ENCODE measurements at places on chromosomes 4 and X.

DNA sequence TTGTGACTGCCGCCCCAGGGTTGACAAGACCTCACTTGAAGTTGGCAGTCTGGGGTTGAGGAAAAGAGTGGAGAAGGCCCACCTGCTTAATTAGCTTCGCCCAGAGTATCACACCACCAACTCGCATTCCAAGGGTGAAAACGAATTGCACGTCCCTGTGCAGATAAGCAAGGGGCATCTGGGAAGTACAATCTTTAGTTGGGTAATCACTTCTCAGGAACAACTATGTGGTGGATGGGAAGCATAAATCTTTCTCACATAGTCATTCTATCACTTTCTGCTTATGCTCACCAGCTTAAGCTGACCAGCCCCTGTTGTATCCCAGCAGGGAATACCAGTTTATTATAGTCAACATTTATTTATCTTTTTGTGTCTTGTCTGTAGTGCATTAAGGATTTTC lies 14.3 kb downstream of the SPCS3 start:
- no peak for DNase-seq

DNA sequence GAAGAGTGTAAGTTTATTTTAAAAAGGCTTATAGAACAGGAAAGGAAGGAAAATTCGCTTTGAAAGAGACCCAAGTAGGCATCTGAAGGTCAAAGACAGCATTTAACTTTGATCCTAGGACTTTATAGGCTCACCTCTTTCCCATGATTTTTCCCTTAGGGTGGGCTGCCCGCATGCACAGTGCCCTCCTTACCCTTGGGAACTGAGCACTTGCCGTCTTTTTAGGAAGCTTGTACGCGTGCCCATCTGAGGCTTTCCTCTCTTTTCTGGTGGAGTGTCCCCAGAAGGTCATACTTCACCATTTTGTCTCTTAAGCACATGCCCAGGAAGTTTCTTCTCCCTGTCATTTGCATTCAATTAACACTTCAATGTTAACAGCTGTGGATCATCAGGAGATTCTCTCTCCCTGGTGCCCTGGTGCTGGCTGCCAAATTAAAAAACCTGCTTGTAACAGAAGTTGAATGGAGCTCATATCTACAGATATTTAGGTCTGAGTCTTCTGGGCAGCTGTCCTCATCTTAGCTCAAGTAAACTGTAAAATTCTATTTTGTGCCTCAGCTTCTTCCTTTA lies 38.4 kb upstream of the IL9R start:
- no peak for DNase-seq

DNA sequence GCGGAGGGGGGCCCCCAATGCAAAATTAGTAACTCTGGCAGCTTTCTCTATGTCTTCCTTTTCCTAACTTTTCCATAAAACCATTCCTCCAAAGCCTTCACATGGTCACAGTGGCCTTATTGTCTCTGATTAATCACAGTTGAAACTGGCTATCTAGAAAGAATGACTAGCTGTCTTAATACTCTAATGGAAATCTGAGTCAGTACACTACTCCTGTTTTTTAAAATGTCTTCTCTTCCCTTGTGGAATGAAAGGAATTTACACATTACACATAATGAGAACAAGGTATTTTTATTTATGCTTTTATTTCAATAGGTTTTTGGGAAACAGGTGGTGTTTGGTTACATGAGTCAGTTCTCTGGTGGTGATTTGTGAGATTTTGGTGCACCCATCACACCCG lies 66.3 kb upstream of the PUDP start:
- no peak for DNase-seq

- no peak for DNase-seq
Observed at GRCh38 chr4:8225706-8226443, 26.8 kb downstream of the SH3TC1 start.

DNA sequence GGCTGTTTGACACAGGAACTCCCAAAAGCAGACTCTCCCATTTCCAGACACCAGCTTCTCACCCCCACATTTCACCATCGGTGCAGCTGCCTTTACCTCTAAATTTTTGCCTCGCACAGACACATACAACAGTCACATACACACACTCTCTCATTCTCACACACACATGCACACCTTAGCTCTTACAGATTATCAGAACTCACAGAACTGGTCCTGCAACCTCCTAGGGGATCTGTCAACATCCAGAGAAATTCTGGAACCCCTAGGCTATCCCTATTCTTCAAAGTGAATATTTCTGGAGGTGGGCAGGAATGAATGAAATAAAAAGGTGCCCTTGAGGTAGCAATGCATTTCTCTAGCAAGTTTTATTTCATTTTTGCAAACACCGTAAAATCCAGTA lies 4.1 kb downstream of the HS6ST2 start:
- no peak for DNase-seq

GRCh38 chrX:104697294-104697693 lies 131.3 kb downstream of the IL1RAPL2 start:
- DNase-seq = no peak

DNA sequence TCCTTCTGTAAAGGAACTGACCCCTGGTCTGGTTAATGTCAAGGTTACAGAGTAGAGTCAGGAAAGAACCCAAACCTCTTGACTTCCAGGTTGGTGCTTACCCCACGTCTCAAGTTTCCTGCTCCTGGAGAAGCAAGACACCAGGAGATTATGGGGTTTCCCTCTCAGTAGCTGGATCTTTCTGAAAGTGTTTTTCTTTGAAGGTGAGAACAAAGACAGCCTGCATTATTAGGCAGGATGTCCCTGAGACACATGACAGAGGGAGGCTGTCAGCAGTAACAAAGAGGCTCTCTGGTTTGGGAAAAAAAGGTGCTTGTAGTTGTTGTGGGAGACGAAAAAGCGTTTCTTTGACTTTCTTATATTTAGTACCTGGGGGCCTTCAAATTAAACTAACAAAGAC lies 44.7 kb upstream of the IGFBP7 start:
- no peak for DNase-seq

DNA sequence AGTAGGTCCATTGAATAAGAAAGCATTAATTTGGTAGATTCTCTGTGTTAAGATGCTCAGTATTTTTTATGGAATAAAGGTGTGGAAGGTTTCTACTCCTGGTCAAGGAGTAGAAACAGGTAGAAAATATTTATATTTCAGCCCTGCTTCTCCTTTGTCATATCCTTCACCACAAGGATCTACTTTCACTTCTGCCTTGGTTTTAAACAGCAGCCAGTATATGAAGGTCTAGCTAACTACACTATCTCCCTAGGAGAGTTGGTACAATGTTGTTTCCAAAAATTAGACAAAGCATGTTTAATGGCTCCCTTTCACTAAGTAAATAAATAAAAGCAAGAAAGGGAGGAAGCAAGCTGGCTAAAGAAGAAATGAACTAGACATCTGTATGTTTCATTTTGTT lies 44.6 kb upstream of the GYPA start:
- DNase-seq = no peak

- DNase-seq = no peak
Observed at GRCh38 chr4:77711469-77711868, 105.8 kb downstream of the CXCL13 start.

- DNase-seq = no peak
Observed at GRCh38 chr4:4641254-4641653, 99.4 kb upstream of the STX18 start.

- DNase-seq = no peak
Observed at GRCh38 chr4:112288455-112288854, 2.8 kb upstream of the TIFA start.

DNA sequence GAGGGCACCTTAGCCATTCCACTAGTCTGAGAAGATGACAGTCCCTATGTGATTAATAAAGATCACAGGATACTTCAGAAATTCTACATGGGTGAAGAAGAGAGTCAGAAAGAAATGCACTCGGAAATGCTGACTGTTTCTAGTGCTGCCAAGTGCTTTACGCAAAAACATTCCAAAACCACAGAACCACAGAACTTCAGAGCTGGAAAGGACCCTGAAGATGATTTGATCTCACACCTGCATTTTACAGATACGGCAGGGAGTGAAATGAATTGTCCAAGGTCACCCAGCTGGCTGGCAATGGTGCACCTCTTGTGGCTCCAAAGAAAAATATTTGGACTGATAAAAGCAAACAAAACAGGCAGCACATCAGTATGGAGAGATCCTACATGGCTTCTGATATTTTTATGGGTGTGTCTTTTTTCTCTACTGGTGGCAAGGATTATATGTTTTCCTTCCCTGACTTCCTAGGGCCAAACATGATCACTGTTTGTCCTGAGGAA lies 115.9 kb downstream of the MAML3 start:
- no peak for DNase-seq

- no peak for DNase-seq
Observed at GRCh38 chr4:39636531-39637184, 2.0 kb downstream of the SMIM14 start.

DNA sequence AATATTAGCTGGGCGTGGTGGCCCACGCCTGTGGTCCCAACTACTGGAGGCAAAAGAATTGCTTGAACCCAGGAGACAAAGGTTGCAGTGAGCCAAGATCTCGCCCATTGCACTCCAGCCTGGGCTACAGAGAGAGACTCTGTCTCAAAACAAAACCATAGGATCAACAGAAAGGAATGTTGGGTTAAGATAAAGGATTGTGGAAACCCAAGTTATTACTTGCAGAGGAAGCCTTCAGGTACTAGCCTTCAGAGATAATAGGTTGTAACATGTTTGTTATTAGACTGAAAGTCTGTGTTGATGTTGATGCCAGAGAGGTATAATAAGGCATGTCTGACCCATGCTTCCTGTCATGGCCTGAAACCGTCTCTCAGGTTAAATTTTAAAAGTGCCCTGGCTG lies 16.9 kb downstream of the SSX5 start:
- DNase-seq = no peak

DNA sequence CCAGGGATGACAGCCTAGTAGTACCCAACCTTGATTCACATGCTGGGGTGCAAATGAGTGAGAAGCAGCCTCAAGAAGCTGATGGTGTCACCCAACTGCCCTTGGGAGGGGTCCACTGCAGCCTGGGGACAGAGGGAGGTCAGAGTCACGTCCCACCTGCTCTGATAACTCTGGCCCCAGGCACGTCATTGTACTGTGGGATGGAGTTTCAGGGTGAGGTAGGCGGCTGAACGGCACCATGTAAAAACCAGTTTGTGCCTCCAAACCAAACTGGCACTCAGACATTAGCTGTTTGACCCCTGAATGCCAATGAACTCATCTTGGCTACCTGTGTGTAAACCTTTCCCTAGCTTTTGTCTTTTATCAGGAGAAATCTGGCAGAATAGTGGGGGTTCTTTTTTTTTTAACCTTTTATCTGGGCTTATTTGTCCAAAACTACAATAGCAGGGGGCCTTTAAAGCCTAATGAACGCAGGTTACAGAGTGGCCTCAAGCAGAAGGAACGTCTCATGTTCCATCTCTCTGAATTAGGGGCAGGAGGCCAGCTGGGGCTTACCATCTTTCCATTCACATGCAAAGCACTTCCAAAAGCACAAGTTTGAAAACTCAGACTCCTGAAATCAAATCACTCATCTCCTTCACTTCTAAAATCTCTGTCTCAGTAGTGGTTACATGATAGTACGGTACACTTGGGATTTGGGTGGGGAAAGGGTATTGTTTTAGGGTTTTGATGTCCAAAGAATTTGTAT lies 89.4 kb downstream of the IRF2 start:
- DNase-seq = no peak

DNA sequence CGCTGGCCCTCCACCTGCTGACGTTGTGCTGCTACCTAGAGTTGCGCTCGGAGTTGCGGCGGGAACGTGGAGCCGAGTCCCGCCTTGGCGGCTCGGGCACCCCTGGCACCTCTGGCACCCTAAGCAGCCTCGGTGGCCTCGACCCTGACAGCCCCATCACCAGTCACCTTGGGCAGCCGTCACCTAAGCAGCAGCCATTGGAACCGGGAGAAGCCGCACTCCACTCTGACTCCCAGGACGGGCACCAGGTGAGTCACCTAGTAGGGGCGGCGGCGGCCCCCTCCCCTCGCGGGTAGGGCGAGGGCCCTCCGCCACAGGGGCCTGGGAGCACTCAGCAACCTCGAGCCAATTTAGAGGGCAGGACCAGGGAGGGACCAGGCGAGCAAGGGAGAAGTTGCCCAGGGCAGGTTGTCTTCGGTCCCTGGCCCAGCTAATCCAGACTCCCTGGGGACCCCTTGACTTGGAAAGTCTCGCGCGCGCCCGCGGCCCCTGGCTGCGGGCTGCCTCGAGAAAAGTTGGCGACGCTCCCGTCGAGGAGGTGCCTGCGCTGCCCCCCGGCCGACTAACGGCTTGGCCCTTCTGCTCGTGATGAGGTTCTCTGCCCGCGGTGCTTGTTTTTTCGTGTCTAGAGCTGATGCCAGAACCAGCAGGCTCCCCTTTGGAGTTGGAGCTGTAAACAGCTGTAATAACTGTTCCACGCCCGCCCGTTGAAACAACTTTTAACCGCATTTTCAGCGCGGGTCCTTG lies 717 bp downstream of the EDA start:
- DNase-seq = peak; percentile 17

GRCh38 chr4:1413204-1413663 lies 7.0 kb upstream of the NKX1-1 start:
- DNase-seq = no peak

DNA sequence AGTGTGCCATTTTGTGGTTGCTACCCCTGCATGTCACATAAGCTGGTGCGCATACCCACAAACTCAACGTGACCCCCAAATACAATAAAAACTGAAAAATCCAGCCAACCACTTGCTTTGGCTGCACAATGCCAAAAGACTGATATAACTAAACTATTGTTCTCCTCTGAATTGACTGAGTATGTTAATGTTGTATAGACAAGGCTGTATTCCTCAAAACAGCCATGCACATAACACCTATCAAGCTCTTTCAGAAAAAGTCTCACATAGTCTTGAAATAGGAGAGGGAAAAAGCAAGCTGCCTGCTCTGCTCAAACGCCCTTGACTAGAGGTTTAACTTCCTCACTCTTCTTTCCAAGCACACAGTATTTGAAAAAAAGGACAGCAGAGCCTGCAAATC lies 126.4 kb upstream of the NOCT start:
- no peak for DNase-seq

DNA sequence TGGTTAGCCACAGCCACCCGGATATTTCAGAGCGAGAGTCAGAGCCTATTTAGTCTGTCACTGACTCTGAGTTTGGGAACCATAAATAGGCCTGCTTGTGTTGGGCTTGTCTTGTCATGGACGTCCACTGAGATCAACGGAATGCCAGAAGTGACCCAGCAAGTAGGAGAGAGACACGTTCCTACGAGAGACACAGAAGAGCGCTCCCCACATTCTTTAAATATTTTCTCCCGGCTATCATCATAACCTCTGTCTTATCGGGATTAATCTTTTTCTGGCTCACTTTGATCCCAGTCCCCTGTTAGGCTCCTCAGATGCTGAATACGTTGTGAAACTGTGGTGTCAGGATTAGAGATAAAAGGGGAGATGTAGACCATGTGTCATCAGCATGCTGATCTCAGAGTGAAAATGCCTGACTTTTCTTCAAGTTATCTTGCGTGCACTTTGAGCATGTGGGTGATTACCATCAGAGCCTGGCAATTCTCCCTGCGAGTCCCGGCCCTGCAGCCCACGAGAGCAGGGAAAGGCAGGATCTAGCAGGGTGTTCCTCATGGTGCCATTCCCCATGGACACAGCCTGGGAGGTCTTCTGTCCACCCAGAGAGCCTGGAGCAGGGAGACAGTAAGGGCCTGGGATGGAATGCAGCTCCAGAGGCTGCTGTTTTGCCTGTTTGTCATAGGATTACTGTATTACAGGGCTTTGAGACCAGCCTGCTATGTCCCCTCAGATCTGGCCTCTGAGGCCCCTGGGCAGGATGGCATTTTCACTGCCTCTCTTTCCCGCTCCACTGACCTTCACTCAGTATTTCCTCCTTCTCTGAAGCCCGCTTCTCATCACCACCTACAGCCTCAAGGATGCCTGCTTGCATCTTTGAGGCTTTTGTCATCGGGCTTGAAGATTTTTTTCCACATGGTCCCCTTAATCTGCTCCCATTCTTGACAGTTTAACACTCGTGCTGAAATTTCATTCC lies 2.8 kb upstream of the TENM3 start:
- no peak for DNase-seq
